Type B pancreatic cell (in vitro differentiated cells): ENCODE measurements at places on chromosomes 12 and 14. TPM values are rescaled to one million over a fixed set of nuclear protein-coding genes. Genes with fewer than 3 reads are reported as not detected.

GPHB5 gene
- total RNA-seq, result not detected in 2 replicates

GRCh38 chr14:79502751-79503148, 708.6 kb downstream of the DIO2 start:
- DNase-seq, result no peak
- peak overlapping the region; percentile 24 for H3K4me3 ChIP-seq
- no peaks in the 10 kb centered on the region for H3K27me3 ChIP-seq
- peak overlapping the region; percentile 16 for H3K27ac ChIP-seq

GALNT8 gene
- total RNA-seq, result 5.2 and 7.1 TPM in 2 replicates

C12orf50 gene
- total RNA-seq, result 0.17 TPM in 1 of 2 replicates, not detected in the other

DNA sequence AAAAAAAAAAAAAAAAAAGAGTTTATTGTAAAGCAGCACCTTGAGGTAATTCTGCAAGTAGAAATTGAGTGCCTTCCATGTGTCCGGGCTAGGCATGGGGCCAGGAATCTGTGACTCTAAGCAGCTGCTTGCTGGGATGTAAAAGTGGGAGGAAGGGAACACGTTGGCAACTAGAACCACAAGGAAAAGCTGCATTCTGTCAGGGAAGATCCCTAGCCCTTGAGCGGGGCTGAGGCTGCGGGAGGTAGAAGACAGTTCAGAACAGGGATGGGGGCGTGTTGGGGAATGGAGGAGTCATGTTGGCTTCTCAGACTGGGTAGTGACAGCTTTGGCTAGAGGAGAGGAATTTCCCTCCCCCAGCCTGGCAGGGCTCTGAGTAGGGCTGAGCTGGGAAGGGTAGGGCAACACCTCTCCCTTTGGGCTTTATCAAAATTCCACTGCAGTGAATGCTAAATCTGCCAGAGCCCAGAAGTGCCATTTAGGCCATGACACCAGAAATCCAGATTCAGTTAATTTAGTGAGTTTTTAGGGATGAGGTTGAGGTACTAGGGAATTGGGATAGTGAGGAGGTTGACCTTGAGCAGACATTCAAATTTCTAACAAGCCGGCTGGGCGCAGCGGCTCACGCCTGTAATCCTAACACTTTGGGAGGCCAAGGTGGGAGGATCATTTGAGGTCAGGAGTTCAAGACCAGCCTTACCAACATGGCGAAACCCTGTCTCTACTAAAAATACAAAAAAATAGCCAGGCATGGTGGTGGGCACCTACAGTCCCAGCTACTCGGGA, 3.4 kb upstream of the TRAFD1 start:
- peaks cover 29% of the 10 kb centered on the region for H3K4me1 ChIP-seq
- peak overlapping the region; percentile 0 for H3K4me3 ChIP-seq
- peak overlapping the region; percentile 10 for H3K27ac ChIP-seq
- H3K36me3 ChIP-seq, result no peaks in the 10 kb centered on the region
- no peaks in the 10 kb centered on the region for H3K27me3 ChIP-seq
